Stomach (tissue), 19 donors: ENCODE measurements at places on chromosomes 2 and 18. TPM values are rescaled to one million over a fixed set of nuclear protein-coding genes. Genes with fewer than 3 reads are reported as not detected.

RAPGEF4 gene
- total RNA-seq: 23.7 TPM

PTRHD1 gene
- 19.3 TPM for total RNA-seq

CCDC74A gene
- 0.45 TPM for total RNA-seq

RNF125 gene
- total RNA-seq: 50.2 TPM

ICOS gene
- 0.29 TPM for total RNA-seq

CMPK2 gene
- 11.7 TPM for total RNA-seq

VIL1 gene
- 12.9 TPM for total RNA-seq

SLC9A4 gene
- 120 TPM for total RNA-seq

FAM161A gene
- 6.6 TPM for total RNA-seq

POLR1A gene
- 6.4 TPM for total RNA-seq

TFCP2L1 gene
- 62.4 TPM for total RNA-seq

COL4A4 gene
- 7.6 TPM for total RNA-seq

DNER gene
- 10.6 TPM for total RNA-seq

DPP4 gene
- total RNA-seq: 11.2 TPM

ABCB11 gene
- total RNA-seq: not detected

SNTG2 gene
- total RNA-seq: 5.8 TPM

AQP12A gene
- total RNA-seq: not detected

TMEM169 gene
- 0.89 TPM for total RNA-seq

CYBRD1 gene
- 74.5 TPM for total RNA-seq

STPG4 gene
- total RNA-seq: not detected

CDH7 gene
- total RNA-seq: under 0.01 TPM

ABCG8 gene
- total RNA-seq: 1.1 TPM

FNDC4 gene
- 2.9 TPM for total RNA-seq

STAT4 gene
- total RNA-seq: 9.3 TPM

ACMSD gene
- total RNA-seq: not detected

LAMA1 gene
- not detected for total RNA-seq

AMER3 gene
- 0.58 TPM for total RNA-seq

KCNIP3 gene
- 2.4 TPM for total RNA-seq

TSPYL6 gene
- total RNA-seq: not detected

EMILIN1 gene
- 208 TPM for total RNA-seq

CNDP1 gene
- total RNA-seq: not detected

CCDC148 gene
- total RNA-seq: 0.43 TPM

CRYBA2 gene
- total RNA-seq: not detected

COL3A1 gene
- 1,174 TPM for total RNA-seq

CDH19 gene
- 11.3 TPM for total RNA-seq

SLC30A3 gene
- not detected for total RNA-seq

APCDD1 gene
- total RNA-seq: 142 TPM

ACVR1 gene
- 2.3 TPM for total RNA-seq

RBM44 gene
- total RNA-seq: not detected

MGAT4A gene
- 37.5 TPM for total RNA-seq

LPIN2 gene
- total RNA-seq: 9.3 TPM

RAMP1 gene
- total RNA-seq: 113 TPM

VWA3B gene
- total RNA-seq: not detected

CDKL4 gene
- total RNA-seq: 3.2 TPM

TBC1D8 gene
- total RNA-seq: 179 TPM

KLHL30 gene
- total RNA-seq: not detected

HOXD12 gene
- not detected for total RNA-seq

KIAA2012 gene
- total RNA-seq: 0.18 TPM

LIMS4 gene
- total RNA-seq: not detected

OSR1 gene
- 39.4 TPM for total RNA-seq

MDH1B gene
- total RNA-seq: 0.58 TPM

EVX2 gene
- total RNA-seq: not detected

UPP2 gene
- total RNA-seq: not detected

ABHD1 gene
- not detected for total RNA-seq

ALPP gene
- not detected for total RNA-seq
